Activated naive CD4-positive, alpha-beta T cell treated with Interleukin-2 at 50 U/mL for 16 hours (primary cell): ENCODE measurements at places on chromosomes 1 and 21.

- DNase-seq: peak; percentile 53
These were observed 37.0 kb upstream of the PARP1 start for GRCh38 chr1:226444901-226445300.

DNA sequence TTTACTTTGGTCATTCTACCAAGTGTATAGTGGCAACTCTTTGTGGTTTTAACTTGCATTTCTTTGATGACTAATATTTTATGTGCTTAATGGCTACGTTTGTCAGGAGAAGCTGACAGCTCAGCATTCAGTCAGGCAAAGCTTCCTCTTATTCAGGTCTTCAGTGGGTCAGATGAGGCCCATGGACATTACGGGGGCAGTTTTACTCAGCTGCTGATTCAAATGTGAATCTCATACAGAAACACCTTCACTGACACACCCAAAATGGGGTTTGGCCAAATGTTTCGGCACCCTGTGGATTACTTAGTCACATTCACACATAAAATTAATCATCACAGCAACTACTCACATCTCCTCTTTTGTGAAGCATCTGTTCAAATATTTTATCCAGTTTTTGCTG lies 104.9 kb upstream of the PLD5 start:
- DNase-seq: no peak

- DNase-seq: no peak
These were observed 111.3 kb downstream of the PLPPR5 start for GRCh38 chr1:98893371-98893770.

- no peak for DNase-seq
These were observed 10.7 kb upstream of the ELOA start for GRCh38 chr1:23732363-23733224.

GRCh38 chr21:22536509-22536908 lies 1538.3 kb downstream of the NCAM2 start:
- DNase-seq: no peak

DNA sequence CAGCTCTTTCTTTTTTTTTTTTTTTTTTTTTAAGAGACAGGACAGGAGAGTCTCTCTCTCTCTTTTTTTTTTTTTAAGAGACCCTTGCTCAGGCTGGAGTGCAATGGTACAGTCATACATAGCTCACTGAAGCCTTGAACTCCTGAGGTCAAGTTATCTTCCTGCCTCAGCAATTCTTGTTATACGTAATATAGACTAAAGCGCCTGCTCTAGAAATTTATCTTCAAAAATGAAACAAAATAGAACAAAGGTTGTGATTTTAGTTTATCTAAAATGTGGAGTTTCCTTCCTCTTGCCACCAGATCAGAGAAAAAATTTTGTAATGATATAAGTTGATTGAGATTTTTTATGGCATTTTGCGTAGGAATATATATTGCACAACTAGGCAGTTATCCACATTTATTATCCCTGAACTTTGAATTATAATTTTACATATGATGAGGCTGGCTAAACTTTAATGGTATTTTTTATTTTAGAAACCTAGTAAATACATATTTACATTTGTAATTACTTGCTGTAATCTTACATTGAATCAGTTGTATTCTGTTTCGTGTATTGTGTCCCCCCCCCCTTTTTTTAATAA lies 44.2 kb downstream of the MTF2 start:
- no peak for DNase-seq

- no peak for DNase-seq
These were observed 86.9 kb upstream of the NEGR1 start for GRCh38 chr1:72369069-72369757.

GRCh38 chr1:113913312-113913668 lies 8.2 kb downstream of the DCLRE1B start:
- DNase-seq: no peak

DNA sequence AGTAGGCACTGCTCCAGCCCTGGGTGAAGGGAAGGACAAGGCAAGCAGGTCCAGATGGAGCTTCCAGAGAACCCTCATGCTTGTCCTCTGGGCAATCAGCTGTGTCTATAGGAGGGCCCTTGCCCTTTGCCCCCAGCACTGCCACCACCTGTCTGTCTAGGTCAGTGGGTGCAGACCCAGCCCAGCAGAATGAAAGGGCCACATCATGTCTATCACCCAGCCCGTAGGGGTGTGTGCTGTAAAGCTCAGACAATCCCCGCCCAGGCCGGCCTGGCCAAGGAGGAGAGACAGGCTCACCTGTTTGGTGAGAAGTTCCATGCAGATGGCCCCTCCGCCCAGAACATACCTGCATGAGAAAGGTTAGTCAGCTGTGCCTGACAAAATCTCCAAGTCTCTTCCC lies 7.0 kb downstream of the UBE2Q1 start:
- DNase-seq: no peak

DNA sequence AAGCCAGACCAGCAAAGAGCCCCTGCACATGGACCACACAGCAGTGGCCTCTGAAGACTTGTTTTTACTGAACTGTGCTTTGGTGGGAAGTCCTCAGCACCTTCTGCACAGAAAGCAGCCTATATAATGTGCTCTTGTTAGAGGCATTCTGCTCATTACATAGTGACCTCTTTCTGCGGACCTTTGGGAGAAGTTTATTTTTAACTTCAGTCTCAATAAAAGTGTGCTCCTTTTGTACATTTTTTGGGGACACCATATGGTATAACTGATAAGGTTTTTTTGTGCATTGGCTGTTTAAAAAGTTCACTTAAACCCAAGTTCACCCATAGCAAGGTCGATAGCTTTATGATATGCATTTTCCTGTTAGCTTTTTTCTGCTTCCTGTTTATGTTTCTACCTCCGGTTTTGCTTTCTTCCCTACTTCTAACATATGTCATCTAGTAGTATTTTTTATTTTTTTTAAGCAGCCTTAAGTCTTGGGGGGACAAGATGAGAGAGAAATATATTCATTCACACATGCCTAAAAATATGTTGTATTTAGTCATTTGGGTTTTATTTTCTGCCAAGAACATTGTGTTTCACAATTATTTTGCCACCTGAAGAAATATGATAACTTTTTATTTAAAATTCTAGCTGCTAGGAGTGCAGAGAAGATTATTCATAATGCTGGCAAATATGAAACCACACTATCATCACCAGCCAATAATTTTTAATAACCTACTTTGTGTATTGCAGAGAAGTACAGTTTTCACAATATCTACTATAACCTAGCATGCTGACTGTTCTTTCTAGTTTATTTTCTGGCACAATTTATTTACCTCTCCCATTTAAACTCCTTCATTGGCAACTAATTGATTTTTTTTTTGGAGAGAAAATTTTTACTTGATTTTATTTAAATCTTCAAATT lies 22.9 kb upstream of the SLC19A2 start:
- DNase-seq: no peak

DNA sequence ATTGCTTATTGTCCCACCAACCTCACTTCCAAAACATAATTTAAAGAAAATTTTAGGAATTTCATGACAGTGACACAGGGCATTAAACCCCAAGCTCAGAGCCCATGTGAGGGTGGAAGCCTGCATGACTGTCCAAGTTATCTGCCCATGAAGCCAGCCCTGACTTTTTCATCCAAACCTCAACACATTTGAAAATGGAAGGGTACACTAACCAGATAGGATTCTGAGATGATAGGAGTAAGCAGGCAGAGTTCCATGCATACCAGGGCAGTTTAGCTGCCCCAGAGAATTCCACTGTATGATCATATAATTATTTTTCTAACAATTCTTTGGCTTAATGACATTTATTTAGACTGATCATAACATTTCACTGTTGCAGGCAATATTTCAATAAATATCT lies 986.0 kb downstream of the TTLL7 start:
- DNase-seq: no peak

DNA sequence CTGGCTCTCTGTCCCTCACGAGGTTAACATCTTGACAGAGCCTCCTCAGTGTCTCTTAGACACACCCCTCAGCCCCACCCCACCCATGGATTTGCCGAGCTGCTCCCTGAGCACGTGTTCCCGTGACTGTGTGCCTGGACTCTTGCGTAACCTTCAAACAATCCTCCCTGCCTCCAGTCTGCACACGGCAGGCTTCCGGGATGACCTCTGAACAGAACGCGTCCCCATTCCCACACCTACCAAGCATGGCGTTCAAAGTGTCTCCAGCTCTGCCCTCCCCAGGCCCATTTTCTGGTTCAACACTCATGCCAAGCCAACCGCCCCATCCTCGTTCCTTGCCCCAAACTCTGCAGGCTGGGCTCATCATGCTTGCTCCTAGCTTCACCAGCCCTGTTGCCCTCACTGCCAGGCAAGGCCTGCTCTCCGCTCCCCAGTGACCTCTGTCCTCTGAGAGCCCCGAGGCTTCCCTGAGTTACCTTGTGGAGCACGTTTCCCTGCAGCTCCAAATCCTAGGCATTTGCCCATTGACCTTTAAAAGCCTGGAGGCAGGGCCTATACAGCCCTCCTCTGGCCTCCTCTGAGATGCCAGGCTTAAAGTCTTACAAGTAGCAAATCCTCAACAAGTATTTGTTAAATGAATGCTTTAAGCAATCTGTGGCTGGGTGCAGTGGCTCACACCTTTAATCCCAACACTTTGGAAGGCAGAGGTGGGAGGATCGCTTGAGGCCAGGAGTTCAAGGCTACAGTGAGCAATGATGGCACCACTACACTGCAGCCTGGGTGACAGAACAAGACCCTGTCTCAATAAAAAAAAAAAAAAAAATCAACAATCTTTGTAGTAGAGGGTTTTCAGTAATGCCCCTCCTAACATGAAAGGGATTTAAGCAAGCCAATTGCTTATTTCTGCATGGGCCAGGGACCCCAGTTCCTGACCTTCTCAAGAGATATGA lies 5.0 kb downstream of the AGT start:
- DNase-seq: no peak

- peak; percentile 86 for DNase-seq
These were observed 87.8 kb downstream of the PRKAB2 start for GRCh38 chr1:147084273-147085096.

- DNase-seq: no peak
These were observed 83.0 kb downstream of the GPR161 start for GRCh38 chr1:168053681-168054080.

GRCh38 chr1:59703918-59704378 lies 110.8 kb upstream of the HOOK1 start:
- no peak for DNase-seq

DNA sequence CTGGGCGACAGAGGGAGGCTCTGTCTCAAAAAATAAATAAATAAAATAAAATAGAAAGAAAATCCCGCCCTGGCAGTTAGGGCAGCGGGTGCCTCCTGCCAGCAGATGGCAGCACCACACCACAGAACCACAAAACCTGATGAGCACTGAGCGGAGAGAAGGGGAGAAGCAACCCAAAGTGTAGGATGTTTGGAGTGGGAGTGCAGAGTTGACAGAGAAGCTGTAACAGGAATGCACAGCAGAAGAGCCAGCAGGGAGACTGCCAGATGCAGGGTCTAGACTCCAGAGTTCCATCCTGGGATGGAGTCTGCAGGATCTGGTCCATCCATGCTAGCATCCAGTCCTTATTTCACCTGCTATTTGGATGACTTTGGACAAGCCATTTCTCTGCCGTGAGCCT lies 29.7 kb upstream of the KIRREL1 start:
- DNase-seq: peak; percentile 48

GRCh38 chr1:49630156-49630555 lies 393.6 kb downstream of the AGBL4 start:
- no peak for DNase-seq

DNA sequence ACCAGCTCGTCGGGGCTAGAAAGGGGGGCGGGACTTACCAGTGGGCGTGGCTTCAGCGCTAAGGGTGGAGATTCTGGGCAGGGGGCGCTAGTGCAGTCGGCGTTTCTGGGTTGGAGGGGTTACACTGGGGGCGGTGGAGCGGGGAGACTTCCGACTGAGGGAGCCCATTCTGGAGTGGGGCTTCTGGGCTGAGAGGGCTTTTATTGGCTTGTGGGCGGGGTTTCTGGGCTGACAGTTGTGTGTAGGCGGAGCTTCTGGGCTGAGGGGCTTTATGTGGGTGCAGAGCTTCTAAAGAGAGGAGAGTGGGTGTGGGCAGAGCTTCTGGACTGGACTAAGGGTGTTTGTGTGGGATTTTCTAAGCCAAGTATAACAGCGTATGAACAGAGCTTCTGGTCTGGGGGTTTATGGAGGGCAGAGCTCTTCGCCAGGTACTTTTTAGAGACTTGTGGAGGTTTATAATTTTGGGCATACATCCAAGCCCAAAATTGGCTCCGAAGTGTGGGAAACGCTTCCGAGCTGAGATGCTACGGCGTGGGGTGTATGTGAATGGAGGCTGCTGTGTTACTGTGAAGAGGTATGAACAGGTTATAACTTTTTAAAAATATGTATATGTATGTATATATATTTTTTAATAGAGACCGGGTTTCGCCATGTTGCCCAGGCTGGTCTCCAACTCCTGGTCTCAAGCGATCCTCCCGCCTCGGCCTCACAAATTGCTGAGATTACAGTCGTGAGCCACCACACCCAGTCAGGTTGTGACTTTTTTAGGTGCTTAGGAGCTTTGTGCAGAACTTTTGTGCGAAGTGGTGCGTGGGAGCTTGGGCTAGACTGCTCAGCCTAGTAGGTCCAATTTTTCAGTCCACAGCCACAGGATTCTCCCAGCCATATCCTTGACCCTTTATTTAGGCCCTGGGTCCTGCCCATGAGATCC lies 825 bp downstream of the TMEM39B start:
- no peak for DNase-seq

DNA sequence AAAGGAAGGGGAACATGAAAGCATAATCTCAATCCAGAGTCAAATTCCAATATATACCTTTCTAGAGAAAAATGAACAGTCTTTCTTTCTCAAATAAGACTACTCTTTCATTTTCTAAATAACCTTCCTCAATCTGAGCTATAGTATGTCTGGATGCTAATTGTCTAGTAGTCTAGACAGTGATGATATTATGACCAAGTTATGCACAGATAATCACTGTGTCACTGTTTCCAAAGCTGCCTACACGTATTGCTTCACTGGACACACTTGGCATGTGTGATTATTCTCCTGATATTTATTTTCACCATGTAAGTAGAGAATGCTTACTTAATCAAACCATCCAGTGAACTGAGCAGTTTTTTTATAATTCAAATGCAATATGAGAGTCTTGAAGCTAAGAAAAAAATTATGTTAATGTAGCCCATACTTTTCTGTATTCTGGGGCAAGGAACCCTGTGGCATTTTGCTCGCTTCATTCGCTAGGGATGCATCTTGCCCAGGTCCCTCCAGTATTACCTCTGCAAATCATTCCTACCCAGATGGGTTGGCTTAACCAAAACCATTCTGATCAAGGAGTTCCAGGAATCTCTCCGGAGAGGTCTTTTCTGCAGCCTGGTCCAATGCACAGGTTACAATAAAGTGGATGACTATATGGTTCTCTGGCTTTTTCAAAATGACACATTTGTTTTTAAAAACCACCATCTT lies 303.1 kb upstream of the RUNX1 start:
- no peak for DNase-seq
